ENCODE measurements at places on chromosomes 6 and 20.
A peak's percentile ranks its signal among the peaks of the same experiment; 100 is the strongest.

- no peak for DNase-seq
Measured at GRCh38 chr6:44423306-44423705, 35.8 kb downstream of the CDC5L start.

GRCh38 chr20:62642666-62643520, 590 bp downstream of the SLCO4A1 start:
- DNase-seq = no peak

DNA sequence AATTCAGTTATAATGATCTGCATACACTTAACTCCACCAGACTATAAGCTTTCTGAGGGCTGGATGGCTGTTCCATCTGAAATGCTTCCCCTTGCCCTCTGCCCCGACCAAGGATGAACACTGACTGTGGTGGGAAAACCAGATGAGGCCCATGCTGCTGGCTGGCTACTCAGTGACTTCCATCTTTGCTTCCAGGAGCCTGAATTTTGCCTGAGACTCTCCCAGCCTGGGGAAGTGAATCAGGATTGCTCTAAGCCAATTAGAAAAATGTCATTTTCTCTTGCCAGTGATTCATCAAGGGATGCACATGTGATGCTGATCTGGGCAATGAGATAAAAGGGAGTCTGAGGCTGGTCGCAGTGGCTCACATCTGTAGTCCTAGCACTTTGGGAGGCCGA, 1.7 kb upstream of the TOMM34 start:
- no peak for DNase-seq

- no peak for DNase-seq
Measured at GRCh38 chr6:153976921-153977693, 61.9 kb upstream of the OPRM1 start.

- DNase-seq = no peak
Measured at GRCh38 chr20:40651151-40651550, 37.9 kb downstream of the MAFB start.

GRCh38 chr6:16482702-16483314, 244.4 kb downstream of the GMPR start:
- no peak for DNase-seq

DNA sequence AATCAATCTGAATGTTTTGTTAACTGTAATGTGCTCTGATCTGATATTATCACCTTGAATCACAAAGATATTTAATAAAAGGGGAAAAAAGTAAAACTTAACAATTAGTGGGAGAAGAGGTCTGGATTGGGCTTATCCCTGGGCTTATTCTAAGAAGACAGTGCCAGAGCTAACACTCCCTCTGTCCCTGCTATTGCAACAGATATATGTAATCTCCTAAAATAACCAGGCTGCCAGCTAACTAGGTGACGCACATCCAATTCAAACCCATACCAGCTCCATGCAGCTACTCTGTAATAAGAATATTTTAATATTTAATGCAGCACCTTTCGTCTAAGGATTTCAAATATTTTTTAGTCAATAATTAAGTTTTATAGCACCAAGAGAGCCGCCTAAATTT, 330.1 kb upstream of the MARCKS start:
- DNase-seq = no peak

DNA sequence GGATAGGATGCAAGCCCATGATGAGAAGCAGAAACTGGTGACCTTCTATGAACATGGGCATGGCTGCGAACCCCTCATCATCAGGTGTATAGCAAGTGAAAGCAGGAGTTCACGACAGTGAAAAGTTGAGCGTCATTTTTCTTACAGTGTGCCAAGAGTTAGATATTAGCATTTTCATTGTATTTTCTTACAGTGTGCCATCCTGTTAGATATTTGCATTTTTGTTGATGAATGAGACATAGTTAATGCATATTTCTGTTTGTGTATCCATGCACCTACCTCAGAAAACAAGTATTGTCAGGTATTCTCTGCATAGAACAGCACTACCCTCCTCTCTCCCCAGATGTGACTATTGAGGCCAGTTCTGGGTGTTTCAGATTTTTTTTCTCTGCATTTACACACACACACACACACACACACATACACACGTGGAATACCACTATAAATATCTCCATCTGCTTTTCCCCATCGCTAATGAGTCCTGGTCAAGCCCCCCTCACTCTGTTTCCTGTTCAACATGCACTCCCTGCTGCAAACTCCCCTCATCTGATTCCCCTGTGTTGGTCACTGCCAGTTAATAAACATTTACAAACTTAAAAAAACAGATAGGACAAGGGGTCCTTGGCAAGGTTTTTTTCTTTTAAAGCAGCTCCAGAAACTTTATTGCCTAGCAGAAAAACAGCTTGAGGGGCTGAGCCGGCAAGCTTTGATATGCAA, 41.7 kb downstream of the PLN start:
- no peak for DNase-seq

GRCh38 chr6:170208182-170208601, 82.7 kb downstream of the DLL1 start:
- DNase-seq = no peak

DNA sequence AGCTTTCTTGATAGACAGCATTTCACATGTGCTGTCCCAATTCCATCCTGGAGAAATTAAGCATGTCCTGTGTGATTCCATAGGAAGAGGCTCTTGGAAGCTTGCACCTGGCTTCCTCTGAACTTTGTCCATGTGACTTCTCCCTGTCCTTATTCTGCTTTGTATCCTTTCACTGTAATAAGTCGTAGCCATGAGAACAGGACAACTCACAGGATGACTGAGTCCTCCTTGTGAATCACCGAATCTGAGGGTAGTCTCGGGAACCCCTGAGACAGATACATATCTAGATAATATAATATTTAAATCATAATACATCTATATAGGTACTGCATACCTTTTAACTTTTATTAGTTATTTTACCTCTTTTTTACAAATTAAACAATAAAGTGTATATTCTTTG, 156.7 kb upstream of the THEMIS start:
- DNase-seq = no peak

- no peak for DNase-seq
Measured at GRCh38 chr20:21796059-21796458, 90.6 kb downstream of the PAX1 start.

DNA sequence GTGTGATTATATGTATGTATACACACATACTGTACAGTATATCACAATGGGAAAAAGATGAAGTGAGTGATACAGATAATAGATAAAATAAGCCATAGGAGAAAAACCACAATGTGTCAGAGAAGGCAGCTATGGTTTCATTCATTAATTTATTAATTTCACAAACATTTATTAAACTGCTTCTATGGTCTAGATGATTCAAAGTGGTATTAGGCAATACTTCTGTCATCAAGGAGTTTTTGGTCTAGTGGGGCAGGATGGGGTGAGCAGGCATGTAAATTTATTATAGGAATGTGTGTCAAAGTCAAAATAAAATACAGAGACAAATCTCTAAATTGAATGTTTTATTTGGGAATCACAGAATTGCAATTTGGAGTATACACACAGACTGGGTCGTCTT, 65.2 kb upstream of the ANKEF1 start:
- no peak for DNase-seq

DNA sequence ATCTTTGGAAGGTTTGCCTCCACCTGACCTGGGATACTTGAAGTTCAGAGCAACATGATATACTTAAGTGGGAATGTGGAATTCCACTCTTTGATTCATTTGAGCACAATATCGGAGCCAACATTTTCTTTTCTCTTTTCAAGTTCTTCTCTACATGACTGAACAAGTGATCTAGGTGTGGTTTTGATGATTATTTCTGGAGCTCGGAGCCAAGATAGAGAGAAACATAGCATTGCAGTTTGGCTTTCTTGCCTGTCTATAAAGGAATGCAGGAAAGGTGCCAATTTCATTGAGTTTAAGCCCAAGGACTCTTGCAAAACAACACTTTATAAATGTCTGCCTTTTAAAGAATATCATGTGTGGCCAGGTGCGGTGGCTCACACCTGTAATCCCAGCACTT, 124.2 kb upstream of the FAM83B start:
- no peak for DNase-seq

- DNase-seq = no peak
Measured at GRCh38 chr6:43954311-43955131, 172.7 kb downstream of the MRPL14 start.

GRCh38 chr6:155174576-155175211, 89.1 kb upstream of the CLDN20 start:
- DNase-seq = peak; percentile 61

- no peak for DNase-seq
Measured at GRCh38 chr6:119614138-119614537, 264.6 kb upstream of the MAN1A1 start.

DNA sequence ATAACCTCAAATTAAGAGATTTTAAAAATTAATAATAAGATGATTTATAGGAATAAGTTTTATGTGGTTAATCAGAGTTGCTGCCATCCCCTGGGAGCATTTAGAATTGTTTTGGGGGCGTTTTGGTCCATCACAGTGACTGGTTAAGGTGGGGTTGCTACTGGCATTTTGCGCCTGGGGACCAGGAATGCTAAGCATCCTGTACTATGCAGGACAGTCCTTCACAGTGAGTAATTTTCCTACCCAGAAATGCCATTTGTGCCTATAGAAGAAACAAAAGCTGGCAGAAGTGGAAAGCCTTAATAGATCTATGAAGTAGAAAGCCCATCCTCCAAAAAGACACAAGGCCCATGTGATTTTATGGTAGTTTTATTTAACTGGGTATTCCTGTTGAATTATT, 118.0 kb downstream of the ANKS1A start:
- no peak for DNase-seq

DNA sequence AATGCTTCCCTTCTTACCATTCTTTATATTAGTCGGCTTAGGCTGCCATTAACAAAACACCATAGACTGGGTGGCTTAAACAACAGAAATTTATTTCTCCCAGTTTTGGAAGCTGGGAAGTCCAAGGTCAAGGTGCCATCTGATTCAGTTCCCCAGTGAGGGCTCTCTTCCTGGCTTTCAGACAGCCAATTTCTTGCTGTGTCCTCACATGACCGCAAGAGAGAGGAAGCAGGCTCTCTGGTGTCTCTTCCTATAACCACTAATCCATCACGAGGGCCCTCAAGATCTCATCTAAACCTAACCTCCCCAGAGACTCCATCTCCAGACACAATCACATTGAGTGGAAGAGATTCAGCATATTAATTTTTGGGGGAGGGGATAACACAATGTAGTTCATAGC, 193.0 kb upstream of the SGK1 start:
- no peak for DNase-seq

DNA sequence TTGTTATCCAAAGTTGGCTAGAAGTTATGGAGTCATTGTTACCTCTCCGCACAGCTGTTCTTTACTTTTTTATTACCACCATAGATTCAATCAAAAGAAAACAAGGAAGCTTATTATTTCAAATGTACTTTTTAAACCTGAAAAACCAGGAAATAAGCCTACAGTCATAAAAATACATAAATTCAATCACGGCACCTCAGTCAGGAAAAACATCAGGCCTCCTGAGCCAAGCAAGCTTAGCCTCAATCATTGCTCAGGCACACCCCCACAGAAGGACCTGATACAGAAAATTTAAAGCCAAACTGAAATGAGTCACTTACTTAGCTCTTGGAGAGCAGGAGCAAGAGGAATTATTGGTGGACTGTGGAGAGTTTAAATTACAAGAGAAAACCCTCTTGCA, 44.3 kb downstream of the MARCKS start:
- no peak for DNase-seq

DNA sequence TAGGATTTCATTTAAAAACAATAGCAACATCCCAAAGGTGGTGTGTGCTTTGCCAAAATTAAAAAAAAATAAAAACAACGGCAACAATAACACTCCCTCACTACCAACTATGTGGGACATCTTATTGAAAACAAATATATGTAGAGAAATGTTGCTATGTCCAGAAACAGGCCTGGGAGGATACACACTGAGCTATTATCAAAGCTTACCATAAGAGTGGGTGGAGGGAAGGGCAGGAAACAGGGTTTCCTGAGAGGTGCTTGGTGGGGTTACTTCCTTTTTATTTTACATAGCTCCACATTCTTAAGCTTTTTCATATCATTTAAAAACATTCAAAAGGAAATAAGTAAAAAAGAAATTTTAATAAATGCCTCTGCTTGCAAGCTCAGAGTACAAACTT, 150.0 kb upstream of the RIPOR2 start:
- DNase-seq = no peak

GRCh38 chr6:148351309-148351708, 8.7 kb downstream of the SASH1 start:
- DNase-seq = no peak

- peak; percentile 27 for DNase-seq
Measured at GRCh38 chr6:26056583-26057350, 30.5 kb upstream of the HFE start.

DNA sequence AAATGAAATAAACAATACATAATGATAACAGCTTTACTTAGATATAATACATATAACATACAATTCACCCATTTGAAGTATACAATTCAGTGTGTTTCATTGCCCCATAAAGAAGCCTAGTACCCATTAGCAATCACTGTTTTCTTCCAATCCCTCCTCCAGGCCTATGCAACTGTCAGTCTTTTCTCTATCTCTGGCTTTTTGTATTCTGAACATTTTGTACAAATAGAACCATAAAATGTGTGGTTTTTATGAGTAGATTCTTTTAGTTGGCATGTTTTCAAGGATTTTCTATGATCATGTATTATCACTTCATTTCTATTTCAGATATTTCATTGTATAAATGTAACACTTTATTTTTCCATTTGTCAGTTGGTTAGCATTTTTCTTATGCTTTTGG, 54.6 kb upstream of the MYO6 start:
- no peak for DNase-seq

GRCh38 chr6:143068001-143068400, 7.3 kb downstream of the AIG1 start:
- DNase-seq = no peak

DNA sequence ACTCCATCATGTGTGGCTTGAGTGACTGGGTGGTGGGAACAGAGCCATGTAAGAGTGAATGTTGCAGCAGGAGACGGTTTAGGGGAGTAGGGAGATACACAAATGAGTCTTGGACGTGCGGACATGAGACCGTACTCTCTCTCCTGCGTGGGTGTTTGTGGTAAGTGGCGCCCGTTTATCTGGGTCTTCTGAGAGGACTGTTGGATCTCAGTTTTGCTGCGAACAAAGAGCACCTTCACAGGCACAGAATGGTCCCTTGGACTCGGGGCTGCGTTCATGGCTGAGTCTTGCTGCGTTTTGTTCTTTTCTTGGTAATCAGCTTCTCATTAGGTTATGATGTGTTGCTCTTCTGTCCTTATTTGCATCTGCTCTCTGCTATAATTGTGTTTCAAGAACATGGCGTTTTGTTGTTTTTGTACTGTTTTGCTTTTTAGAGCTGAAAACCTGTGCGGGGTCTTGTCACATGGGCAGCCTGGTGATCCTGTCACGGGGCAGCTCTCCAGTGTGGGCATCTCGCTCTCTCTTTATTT, 28.5 kb downstream of the STK35 start:
- no peak for DNase-seq

- DNase-seq = no peak
Measured at GRCh38 chr20:63317601-63318291, 24.8 kb downstream of the COL20A1 start.

- no peak for DNase-seq
Measured at GRCh38 chr20:58661598-58662473, 10.8 kb downstream of the STX16 start.

Measured in NCI-H460 (cell line).